Epithelial cell of esophagus (primary cell): ENCODE measurements at places on chromosomes 1 and 21.

DNA sequence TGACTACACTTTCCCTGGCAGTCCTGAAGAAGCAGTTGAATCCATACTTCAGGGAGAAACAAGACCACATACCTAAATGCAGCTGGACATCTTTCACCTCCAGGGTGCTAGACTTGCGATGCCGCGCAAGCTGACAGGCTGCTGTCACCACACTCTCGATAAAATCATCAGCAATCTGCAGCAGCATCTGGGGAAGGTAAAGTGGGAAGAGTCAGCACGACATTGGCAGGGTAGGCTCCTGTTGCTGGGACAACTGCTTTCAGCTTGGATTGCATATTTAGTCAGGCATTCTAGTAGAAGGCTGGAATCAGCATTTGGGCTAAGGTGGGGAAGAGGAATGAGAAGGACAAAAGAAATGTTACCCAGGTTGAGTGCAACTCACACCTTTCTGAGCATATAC, 21.1 kb downstream of the RAB42 start:
- DNase-seq = no peak

GRCh38 chr21:39657091-39657689, 44.5 kb downstream of the B3GALT5 start:
- no peak for DNase-seq

DNA sequence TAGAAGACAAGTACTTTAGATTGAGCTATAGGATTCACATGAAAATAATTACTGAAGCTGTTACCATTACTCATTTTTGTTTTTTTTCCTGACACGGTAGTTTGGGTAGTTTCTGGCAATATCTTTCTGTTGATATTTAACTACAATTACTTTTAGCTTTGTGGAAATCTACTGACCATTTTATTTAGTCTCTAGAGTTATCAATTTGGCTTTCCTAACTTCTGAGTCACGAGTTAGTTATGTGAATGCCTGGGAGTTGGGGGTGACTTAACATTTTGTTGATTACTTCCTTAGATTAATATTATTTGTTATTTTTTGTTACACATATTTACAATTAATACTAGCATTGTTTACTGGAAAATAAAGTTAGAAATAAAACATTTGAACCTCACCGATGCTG, 160.6 kb downstream of the HMCN1 start:
- DNase-seq = no peak

DNA sequence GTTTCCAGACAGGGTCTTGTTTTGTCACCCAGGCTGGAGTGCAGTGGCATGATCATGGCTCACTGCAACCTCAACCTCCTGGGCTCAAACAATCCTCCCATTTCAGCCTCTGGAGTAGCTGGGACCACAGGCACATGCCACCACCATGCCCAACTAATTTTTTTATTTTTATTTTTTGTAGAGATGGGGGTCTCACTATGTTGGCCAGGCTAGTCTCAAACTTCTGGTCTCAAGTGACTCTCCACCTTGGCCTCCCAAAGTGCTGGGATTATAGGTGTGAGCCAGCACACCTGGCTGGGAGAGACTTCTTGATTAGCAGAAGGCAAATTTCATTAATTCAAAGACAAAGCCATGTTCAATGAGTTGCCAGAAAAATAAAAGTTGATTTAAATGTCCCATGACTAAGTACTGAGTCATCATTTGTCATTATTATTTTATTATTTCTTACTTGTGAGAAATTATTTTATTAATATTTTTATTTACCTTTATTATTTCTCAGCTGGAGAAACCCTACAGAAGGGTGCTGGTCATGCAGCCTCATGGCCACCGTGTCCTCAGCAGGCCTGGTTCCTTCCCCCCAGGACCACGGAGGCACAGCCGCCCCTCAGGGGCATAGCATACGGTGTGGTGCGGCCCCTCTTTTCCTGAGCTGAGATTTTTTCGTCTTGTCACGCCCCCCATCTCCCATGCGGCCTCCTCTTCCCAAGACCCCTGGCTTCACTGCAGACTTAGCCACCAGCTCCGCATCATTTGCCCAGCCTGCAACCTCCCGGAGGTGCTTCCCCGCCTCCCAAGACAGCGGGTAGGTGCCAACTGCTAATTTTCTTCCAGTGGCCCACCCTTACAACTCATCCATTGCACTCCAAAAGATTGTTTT, 55.3 kb upstream of the SIM2 start:
- DNase-seq = peak; percentile 34

GRCh38 chr1:182527680-182528079, 61.4 kb downstream of the RNASEL start:
- peak; percentile 7 for DNase-seq

DNA sequence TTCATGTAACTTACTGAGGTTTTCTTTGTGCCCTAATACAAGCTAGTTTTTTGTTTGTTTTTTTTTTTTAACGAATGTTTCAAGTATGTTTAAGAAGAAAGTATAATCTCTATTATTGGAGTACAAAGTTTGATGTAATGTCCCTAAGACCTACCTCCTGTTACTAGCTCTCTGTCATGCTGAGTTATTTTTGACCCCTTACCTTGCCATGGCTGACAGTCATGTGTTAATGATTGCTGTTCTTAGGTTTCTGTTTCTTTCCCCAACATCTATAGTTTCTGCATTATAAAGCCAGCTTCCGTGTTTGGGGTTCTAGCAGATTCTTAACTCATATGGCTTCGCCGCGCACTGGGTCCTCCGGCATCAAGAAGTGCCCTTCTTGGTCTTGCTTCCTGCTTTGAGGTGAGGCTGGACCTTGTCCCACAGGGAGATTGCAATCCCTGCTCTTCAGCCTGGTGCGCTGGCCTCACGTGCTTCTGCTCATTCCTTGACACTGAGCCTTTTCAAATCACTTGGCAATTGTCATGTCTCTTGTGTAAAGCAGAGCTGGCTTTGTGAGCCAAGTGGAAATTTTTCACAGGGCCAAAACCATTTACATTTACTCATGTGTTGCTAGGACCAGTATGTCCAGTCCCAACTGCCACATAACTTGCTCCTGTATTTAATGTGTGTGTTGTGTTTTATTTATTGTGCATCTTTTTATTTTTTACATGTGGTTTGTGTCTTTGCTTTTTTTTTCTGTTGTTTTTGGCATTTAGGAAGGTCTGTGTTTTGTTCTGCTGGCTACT, 135.0 kb upstream of the COL6A1 start:
- DNase-seq = no peak

DNA sequence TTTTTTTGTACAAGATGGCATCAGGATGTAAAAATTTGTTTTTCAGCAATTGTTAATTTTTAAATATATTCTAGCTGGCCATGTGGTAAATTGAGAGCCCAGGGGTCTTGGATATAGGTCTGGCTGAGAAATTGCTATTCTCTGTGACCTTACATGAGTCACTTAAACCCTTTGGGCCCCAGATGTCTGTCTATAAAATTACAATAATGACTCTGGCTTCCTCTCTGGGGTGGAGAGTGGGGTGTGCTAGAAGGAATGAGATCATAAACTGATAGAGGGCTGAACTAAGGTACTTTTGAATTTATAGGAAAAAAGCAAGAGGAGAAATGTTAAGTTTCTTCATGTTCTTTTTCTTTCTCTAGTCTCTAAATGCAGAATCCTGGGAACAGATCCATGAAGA, 12.4 kb upstream of the TCHH start:
- no peak for DNase-seq

DNA sequence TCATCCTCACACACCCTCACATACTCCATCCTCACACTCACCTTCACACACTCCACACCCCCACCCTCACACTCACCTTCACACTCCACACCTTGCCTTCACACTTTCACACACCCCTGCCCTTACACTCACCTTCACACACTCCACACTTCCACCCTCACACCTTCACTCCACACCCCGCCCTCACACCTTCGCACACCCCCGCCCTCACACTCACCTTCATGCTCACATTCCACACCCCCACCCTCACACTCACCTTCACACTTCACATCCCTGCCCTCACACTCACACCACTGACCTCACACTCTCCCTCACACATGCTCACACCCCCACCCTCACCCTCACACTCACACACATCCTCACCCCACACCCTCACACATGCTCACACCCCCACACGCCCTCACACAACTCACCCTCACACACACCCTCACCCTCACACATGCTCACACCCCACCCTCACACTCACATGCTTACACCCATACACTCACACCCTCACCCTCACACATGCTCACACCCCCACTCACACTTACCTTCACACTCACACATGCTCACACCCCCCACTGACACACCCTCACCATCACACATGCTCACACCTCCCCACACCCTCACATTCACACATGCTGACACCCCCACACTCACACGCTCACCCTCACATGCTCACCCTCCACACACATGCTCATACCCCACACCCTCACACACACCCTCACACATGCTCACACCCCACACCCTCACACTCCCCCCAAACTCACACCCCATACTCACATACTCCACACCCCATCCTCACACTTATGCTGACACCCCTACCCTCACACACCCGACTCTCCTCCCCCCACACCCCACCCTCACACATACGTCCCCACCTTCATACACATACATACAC, 44.5 kb upstream of the EDN2 start:
- no peak for DNase-seq

GRCh38 chr1:191582169-191582568, 576.1 kb upstream of the RGS18 start:
- DNase-seq = no peak

GRCh38 chr1:109630081-109630897, 10.7 kb downstream of the AMPD2 start:
- DNase-seq = no peak

DNA sequence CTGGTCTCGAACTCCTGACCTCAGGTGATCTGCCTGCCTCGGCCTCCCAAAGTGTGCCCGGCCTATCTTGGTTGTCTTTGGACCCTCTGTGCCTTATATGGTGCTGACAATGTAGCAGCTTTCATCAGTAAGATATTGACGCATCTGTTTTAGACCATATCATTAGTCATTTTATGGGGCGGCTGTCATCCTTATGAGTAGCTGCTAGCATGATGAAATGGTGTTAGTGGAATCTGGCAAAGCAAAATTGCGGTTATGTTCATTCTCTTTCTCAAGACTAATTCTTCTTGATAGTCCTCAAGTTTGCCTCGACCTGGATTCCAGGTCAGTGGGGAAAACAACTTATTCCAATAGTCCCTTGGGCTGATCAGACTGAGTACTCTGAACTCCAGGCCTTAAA, 199.9 kb downstream of the PRDM2 start:
- DNase-seq = no peak

- DNase-seq = no peak
Observed at GRCh38 chr1:118739501-118739900, 248.6 kb downstream of the TBX15 start.

DNA sequence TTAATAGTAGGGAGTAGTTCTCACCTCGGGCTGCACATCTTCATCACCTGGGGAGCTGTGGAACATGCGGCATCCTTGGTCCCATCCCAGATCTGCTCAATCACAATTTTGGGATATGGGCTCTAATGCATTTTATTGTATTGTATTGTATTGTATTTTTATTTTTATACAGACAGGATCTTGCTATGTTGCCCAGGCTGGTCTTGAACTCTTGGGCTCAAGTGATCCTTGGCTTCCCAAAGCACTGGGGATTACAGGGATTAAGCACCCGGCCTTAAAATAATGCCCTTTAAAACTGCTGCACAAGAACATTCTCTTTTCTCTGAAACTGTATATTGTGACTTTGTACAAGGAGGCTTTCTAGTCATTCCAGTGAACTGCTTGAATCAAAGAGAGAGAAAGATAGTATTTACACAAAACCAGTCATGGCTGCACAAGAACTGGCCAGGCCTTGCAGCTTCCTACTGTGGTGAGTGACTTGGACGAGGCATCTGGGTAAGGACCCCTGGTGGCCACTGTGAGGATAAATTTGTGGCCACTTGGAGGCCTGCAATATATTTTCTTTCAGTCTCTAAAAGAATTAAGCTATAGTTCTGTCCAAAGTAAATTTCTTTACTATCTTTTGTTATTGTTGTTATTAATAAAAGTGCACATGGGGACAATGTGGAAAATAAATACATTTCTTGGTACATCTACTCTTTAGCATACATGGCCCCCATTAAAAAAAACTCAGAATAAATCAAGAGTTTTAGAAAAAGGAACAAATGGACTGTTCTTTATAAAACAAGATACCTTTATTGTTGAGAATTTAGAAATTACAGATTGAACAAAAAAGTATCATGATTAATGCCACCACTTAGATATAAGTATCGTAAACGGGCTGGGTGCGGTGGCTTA, 48.0 kb downstream of the TBCE start:
- DNase-seq = peak; percentile 85

DNA sequence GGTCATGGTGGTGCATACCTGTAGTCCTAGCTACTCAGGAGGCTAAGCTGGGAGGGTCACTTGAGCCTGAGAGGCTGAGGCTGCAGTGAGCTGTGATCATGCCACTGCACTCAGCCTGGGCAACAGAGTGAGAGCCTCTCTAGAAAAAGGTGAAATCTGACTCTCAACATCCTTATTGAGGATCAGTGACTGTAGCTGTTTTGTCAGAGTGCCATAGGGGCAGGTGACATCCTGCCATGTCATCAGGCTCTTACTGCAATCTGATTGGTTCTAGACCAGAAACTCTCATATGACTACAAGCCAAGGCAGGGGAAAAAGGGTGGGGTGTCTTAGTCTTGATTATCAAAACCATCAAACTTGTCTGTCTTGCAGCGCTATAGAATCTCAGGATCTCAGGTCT, 62.8 kb upstream of the NGF start:
- peak; percentile 59 for DNase-seq

DNA sequence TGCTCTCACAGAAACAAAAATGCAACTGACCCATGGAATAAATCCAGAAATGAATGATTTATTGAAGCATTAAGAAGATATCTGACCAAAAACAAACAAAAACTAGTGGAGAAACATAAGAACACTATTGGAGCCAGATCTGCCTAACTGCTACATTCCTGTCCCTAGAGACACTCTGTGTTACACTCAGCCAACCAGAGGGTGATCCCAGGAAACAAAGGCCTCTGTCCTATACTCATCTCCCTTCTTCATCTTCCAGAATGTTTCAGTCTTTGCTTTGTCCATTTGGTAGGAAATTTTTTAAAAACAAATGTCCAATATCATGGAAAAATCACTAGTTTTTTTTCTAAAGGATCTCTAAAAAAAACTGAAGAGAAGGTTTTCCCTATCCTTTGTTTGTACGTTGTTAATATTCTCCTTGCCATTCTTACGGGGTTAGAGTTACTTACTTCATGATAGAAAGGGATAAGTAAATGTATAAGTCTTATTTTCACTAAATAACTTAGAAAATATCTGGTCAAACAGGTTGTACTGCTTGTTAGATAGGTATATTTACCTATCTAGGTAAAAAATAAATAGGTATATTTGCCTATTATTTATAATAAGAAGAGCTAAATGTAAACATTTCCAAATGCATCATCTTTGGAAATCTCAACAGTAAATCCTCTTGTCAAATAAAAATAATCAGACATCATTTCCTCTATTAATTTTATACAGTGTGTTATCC, 59.1 kb downstream of the NME7 start:
- no peak for DNase-seq

GRCh38 chr1:111948209-111949171, 41.0 kb downstream of the KCND3 start:
- DNase-seq = peak; percentile 89
